ENCODE measurements at places on chromosomes 3 and 15.

- no peak for DNase-seq
Measured at GRCh38 chr3:112030901-112031300, 3.6 kb upstream of the TMPRSS7 start.

- DNase-seq: peak; percentile 34
Measured at GRCh38 chr3:43162230-43163084, 56.6 kb upstream of the POMGNT2 start.

GRCh38 chr15:45254405-45254804 is 2.4 kb downstream of the SLC28A2 start:
- DNase-seq: no peak

DNA sequence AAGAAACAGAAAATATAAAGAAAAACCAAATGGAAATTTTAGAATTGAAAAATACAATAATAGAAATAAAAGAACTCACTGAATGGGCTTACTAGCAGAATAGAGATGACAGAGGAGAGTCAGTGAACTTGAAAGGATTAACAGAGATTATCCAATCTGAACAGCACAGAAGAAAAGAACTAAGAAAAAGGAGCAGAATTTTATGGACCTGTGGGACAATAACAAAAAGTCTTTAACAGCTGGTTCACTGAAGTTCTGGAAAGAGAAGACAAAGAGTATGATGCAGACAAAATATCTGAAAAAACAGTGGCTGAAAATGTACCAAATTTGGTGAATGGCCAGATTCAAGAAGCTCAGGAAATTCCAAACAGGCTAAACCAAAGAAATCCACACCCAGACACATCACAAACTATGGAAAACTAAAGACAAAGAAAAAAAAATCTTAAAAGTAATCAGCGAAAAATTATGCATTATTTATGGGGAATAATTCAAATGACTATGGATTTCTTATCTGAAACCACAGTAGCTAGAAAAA is 9.7 kb upstream of the GNB5 start:
- no peak for DNase-seq

DNA sequence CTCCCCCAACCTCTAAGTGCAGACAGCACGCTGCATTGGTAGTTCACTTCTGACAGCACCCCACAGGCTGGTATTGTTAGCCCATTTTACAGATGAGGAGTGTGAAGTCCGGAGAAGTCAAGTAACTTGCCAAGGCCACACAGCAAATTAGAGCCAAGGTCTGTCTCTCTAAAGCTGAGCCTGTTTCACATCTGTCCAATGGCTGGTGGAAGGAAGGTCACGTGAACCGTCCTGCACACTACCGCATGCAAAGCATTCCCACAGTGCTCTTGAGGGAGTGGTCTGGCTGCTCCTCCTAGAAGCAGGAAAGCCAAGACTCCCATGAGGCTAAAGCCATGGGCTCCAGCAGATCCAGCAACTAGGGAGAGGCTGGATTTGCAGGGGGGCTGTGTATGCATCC is 50.0 kb downstream of the MGLL start:
- no peak for DNase-seq

GRCh38 chr15:29590701-29591100 is 231.6 kb downstream of the TJP1 start:
- no peak for DNase-seq
